Stimulated activated CD8-positive, alpha-beta memory T cell treated with anti-CD3 and anti-CD28 coated beads, Interleukin-4, amount 100 ng/mL, for 1 hour (primary cell): ENCODE measurements at places on chromosomes 2 and 18.

DNA sequence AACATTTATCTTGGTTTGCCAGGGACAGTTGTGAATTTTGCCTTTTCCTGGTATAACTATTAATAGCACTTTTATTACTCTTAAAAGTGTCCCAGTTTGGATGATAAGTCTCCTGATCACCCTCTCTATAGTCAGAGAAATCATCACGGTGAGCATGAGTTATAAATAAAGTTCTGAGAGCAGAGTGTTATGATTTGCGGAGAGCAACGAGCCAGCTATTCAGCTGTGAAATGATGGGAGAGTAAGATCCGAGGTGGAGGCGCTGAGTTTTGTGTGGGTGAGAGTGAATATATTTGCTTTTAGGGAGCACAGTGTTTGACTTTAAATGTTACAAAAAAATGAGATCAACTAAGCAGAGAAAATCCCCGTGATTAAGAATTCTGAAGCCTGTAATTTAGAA lies 179.6 kb downstream of the DSC3 start:
- DNase-seq, result no peak

GRCh38 chr2:109497911-109498870 lies 115.6 kb downstream of the SEPTIN10 start:
- no peak for DNase-seq

- no peak for DNase-seq
Observed at GRCh38 chr2:17747684-17748452, 5.7 kb downstream of the SMC6 start.

- no peak for DNase-seq
Observed at GRCh38 chr2:180322781-180323180, 315.7 kb upstream of the CWC22 start.

GRCh38 chr2:150041722-150042425 lies 445.6 kb downstream of the RND3 start:
- no peak for DNase-seq

DNA sequence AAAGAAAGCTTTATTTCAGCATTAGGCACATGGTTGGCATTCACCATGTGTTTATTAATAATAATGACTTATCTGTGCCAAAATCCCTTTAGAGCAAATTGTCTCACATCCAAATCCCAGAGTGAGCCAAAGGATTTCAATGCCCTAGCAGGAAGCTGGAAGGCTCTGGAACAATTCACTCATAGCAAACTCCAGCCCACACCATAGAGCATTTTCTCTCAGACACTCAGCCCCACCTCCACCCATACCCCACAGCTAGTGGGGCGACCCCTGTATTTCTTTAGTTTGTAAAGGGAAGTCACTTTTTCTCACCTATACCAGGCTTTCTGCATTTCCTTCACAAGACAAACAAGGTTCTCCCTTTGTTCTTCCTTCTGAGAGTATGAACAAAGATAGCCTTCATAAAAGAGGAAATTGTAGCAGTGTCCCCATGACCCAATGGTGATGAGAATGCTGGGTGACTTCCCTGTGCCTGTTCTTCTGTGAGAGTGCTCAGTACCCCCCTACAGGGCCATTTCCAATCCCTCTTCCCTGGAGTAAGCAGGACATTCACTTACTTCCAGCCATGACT lies 100.1 kb upstream of the APCDD1 start:
- DNase-seq, result no peak

- no peak for DNase-seq
Observed at GRCh38 chr18:28125051-28125450, 51.9 kb downstream of the CDH2 start.

DNA sequence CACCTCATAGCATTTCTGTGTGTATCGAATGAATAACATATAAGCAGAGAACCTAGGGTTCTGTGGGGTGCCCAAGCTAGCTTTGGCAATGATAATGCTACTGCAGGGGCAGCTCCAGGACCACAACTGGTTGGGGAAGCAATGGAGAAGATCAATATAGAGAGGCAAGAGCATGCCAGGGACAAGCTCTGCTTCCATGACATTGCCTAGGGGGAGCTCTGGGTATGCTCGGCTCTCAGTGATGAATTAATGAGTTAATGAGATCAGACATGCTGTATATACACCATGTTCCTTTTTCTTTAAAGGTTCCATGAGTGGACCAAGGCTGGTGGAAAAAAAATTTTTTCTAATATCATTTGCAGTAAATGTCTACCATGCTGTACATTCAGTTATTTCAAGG lies 618.4 kb downstream of the BCL11A start:
- DNase-seq, result no peak

- peak; percentile 3 for DNase-seq
Observed at GRCh38 chr2:171086352-171087290, 74.1 kb downstream of the TLK1 start.

DNA sequence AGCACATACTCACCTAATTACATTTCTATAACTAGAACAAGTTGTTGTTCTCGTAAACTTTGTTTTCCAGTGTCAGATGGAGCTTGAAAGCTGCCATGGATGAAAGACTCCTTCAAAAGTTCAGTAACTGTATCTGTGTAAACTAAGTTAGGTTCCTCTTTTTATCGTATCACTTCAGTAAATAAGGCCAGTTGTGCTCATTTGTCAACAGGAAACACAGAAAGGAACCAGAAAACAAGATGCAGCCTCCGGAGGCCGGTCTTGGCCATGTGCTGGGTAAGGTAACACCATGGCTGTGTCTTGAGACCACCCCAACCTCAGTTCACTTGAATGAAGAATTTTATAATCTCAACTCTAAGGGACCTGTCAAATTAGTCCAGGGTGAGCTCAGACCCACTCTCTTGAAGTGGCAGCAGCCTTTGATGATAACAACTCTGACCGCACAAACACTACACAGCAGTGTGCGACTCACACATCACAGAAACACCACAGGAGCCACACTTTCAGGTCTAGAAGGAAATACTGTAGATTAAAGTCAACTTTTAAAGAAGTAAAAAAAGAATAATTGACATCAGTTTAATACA lies 213.8 kb downstream of the AFF3 start:
- no peak for DNase-seq

- DNase-seq, result no peak
Observed at GRCh38 chr2:142217804-142218203, 87.0 kb upstream of the LRP1B start.

GRCh38 chr2:73297151-73297559 lies 3.8 kb upstream of the EGR4 start:
- DNase-seq, result no peak

DNA sequence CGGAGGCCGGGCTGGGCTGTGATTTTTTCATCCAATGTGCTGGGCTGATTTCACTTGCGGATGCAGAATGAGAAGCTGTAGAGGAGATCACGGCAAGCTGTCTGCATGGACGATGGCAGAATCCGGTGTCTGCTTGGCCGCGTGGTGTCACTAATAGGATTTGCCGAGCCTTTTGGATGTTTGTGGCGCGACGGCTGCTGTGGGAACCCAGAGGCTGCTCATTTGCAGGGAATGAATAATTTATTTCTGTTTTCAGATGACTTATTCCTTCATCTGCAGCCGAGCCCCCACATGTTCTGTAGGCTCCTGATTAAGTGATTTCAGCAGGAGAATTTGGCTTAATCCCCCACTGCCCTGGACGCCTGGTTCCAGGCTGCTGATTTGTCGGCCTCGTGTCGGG lies 62.6 kb downstream of the ODC1 start:
- DNase-seq, result no peak

DNA sequence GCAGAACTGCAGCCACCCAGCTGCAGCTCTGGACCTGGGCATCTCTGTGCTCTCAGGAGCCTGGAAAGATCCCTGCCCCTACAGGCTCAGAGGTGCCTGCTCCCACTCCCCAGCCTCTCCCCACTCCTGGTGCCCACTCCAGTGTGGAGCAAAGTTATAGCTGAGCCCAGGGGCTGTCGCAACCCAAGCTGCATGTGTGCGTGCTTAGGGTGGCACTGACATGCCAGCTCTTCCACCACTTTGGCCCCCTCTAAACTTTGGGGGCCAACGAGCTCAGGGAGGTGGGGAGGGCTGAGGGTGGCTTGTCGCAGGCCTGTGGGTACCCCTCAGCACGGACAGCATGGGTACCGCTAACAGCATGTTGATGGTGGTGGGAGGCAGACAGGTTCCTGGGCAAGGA lies 126.3 kb upstream of the FHL2 start:
- DNase-seq, result no peak

DNA sequence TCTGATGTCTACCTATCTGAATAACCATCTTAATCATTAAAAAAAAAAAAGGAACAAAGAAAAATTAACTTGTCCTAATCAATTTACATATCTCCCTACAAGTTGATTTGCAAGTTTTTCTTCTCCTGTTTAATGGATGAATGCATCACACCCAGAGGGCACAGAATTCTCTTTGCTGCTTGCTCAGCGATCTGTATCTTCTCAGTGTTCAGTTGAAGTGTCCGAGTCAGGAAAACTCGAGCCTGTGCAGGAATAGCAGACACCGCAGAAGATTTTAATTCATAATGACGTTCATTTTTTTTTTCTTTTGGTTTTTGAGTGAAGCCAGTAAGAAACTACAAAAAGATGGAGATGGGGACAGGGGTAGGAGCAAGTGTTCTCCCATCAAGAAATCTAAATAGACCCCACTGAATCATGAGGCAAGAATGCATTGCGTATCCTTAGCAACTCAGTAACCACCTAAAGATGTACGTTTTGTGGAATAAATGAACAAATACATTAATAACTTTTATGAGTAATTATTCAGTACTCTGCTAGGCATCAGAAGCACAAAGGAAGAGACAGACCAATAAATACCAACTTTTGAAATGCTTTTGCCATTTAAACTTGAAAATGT lies 675.5 kb downstream of the LRP1B start:
- no peak for DNase-seq

DNA sequence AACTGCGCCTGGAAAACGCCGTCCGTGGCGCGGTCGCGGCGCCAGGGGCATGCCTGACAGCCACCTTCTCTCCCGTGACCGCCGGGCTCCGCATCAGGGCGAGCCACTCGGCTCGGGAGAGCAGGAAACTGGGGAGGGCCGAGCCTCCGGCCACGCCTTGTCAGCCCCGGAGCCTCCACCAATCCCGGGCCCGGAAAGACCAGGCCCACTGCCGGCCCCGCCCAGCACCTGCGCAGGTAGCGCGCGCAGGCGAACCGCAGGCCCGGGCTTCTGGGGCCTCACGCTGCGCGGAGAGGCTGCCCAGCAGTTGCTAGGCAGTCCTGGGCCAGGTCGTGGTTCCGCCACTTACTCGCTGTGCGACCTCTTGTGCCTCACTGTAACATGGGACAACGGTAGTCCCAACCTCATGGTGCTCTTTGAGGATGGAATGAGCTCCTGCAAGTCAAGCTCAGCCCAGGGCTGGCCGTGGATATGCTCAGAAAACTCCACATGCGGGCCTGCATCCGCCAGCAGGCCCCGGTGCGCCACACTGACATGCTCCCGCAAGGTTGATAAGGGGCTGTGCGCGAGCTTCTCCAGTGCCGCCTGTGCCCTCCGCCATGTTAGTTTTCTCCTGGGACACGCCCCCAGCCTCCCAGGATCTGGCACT lies 97.1 kb downstream of the INHBB start:
- no peak for DNase-seq

DNA sequence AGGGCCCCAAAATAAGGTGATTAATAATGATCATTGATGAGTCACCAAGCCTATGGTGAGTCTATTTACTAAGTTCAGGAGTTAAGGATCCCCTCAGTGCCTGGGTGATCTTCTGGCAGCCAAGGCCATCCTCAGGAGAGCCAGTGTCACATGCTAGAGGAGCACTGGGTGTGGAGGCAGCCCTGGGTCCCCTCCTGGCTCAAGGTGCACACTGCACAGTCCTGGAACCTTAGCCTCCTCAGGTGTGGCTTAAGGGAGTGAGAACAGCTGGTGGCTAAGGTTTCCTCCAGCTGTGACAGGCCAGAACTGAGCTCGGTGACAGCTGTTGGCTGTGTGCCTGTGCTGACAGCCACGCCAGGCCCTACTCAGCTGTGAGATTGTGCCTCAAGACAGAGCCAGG lies 52.1 kb upstream of the ACAA2 start:
- DNase-seq, result no peak

- DNase-seq, result no peak
Observed at GRCh38 chr18:23592911-23593310, 6.6 kb upstream of the NPC1 start.

- DNase-seq, result no peak
Observed at GRCh38 chr18:28560331-28560730, 383.4 kb upstream of the CDH2 start.

GRCh38 chr2:210633699-210634098 lies 77.3 kb downstream of the CPS1 start:
- DNase-seq, result no peak

DNA sequence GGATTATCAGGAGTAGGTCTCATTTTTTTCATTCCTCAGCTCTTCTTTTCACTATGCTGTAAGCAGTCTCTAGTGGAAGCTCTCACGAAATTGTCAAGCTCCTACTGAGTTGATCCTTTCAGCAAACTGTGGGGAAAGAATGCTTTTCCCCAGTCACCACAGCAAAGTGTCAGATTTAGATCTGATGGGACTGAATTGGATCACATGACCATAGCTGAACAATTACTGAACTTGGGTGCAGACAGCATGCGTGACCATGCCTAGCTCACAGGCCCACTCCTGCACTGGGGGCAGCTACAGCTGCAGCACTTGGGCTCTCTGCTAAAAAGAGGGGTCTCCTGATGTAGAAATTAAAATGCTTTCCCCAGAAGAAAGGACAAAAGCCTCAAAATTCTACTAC lies 3.1 kb downstream of the ARHGAP15 start:
- DNase-seq, result no peak

GRCh38 chr18:13371689-13372418 lies 153.3 kb downstream of the LDLRAD4 start:
- no peak for DNase-seq

DNA sequence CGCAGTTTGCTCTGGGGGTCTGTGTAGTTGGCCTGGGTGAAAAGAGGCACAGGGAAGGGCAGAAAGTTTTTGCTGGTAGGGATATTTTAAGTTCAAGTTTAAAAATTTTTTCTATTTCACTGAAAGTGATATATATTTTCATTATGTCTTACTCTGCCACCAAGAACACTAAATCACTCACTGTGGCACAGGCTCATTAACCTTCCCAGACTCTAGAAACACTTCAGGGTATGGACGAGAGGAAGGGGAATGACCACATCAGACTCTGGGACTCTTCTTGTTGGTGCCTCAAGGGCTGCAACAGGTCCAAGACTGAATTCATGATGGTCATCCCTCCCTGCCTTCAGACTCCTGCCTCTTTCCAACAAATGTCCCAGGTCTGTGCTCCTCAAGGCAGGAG lies 29.0 kb downstream of the INO80C start:
- no peak for DNase-seq

DNA sequence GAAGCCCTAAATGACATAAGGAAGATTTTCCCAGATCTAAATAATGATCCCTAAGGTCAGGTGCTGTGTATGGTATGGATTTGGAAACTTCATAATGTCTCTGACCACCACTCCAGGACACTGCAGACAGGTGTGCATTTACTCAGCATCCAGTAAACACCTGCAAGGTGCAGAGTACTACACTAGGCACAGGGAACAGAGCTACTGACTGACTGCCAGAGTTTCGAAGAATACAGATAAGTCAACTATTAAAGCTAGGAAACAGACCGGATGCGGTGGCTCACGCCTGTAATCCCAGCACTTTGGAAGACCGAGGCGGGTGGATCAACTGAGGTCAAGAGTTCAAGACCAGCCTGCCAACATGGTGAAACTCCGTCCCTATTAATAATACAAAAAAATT lies 65.0 kb downstream of the ATP8B1 start:
- DNase-seq, result no peak
